SJSA1 (cell line): ENCODE measurements at places on chromosomes 6 and 20. TPM values are rescaled to one million over a fixed set of nuclear protein-coding genes. Genes with fewer than 3 reads are reported as not detected.

DNA sequence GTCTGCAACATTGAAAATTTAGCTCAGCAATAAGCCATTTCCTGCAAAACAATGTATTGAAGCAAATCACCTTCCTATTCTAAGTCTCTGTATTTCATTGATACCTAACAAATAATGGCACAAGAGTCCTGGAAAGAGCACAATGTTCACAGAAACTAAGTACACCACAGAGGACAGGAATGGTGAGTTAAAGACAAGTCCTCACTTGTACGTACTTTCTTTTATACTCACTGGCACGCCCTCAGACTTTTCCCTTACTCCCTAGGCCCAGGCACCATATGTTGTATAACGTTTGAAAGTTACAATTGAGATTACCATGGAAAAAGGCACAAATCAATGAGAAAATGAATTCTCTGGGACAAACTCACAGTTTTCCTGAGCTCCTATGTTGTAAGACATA, 683.0 kb upstream of the MANEA start:
- H3K27me3 ChIP-seq: no peaks in the 10 kb centered on the region
- no peaks in the 10 kb centered on the region for H3K36me3 ChIP-seq
- no peak overlapping the region for H3K4me3 ChIP-seq
- H3K27ac ChIP-seq: no peak overlapping the region
- H3K4me1 ChIP-seq: no peaks in the 10 kb centered on the region

The RPS6KA2 gene
- 15.6 and 16.2 TPM in 2 replicates for total RNA-seq

The TMEM217 gene
- 0.31 and 0.74 TPM in 2 replicates for total RNA-seq

The KCNK17 gene
- total RNA-seq: not detected in 2 replicates

The ALDH8A1 gene
- not detected in 2 replicates for total RNA-seq

The WTAP gene
- 91.4 and 111 TPM in 2 replicates for total RNA-seq

The PDRG1 gene
- total RNA-seq: 6.6 and 13.4 TPM in 2 replicates

DNA sequence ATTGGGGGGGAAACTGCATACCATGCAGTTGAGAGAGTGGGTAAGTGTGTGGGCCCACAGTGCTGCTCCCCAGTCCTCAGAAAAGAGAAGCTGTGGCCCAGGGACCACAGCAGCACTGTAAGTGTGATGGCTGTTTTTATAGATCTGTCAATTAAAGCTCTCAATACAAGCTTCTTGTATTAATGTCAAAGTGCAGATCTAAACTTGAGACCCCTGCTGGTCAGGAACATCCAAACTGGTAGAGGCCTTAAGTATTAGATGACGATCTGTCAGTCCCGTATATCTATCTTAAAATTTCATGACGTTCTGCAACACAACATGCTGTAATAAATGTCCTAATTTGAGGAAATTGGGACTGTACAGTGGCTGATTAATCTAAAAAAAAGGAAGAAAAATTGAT, 74.8 kb downstream of the TULP4 start:
- no peaks in the 10 kb centered on the region for H3K27me3 ChIP-seq
- peaks cover 16% of the 10 kb centered on the region for H3K4me1 ChIP-seq
- no peaks in the 10 kb centered on the region; the same call in 1 of the 2 replicates for H3K36me3 ChIP-seq
- no peak overlapping the region for H3K4me3 ChIP-seq

DNA sequence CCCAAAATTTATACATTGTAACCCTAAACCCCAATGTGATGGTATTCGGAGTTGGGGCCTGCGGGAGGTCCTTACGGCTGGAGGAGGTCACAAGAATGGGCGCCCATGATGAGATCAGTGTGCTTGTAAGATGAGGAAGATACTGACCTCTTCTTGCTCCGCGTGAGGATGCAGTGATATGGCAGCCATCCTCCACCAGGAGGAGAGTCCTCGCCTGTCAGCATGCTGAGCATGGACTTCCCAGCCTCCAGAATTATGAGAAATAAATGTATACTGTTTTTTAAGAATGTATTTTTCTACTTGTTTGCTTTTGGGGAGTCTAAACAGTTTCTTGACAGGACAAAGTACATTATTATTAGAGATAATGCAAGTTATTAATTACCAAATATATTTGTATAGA, 8.7 kb upstream of the SYNDIG1 start:
- H3K27ac ChIP-seq: no peak overlapping the region
- DNase-seq: no peak
- no peak overlapping the region for H3K4me3 ChIP-seq
- no peaks in the 10 kb centered on the region for H3K36me3 ChIP-seq

- H3K36me3 ChIP-seq: no peaks in the 10 kb centered on the region
- no peak for DNase-seq
- H3K27ac ChIP-seq: no peak overlapping the region
- no peaks in the 10 kb centered on the region for H3K27me3 ChIP-seq
Measured at GRCh38 chr6:169238766-169239165, 14.9 kb downstream of the THBS2 start.

GRCh38 chr6:105824732-105825131, 261.4 kb upstream of the PRDM1 start:
- no peak for DNase-seq
- H3K4me3 ChIP-seq: no peak overlapping the region
- no peaks in the 10 kb centered on the region for H3K27me3 ChIP-seq
- no peaks in the 10 kb centered on the region for H3K36me3 ChIP-seq
